Large intestine (tissue), 12 donors: ENCODE measurements at places on chromosomes 3 and 15. TPM values are rescaled to one million over a fixed set of nuclear protein-coding genes. Genes with fewer than 3 reads are reported as not detected.

GRCh38 chr3:165903885-165904630 is 66.8 kb upstream of the BCHE start:
- no peak for DNase-seq

GRCh38 chr3:139757448-139758030 is 79.8 kb upstream of the NMNAT3 start:
- no peak for DNase-seq

GRCh38 chr15:69398491-69398891 is 15.7 kb upstream of the KIF23 start:
- DNase-seq = no peak

- DNase-seq = no peak
Measured at GRCh38 chr3:30952786-30953185, 58.3 kb upstream of the GADL1 start.

GRCh38 chr3:190883973-190884832 is 21.7 kb upstream of the GMNC start:
- DNase-seq = peak; percentile 26

SLCO2A1 gene
- polyA plus RNA-seq = 8.2 TPM

DNA sequence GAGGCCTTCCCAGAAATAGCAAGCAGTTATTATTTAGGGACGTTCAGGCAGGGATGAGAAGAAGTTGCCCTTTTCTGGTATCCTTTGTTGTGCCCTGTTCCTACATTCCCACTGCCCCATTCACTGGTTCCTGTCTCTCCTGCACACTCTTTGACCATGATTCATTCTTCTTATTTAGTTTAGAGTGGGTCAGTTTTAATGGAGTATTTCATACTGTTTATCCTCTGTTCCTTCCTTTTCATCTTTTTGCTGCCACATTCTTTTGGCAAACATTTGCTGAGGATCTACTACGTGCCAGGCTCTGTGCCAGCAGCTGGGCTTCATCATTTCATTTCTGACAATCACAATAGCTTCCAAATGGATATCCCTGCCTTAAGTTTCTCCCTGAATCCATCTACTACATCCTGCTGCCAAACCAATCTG is 11.8 kb upstream of the EID1 start:
- DNase-seq = no peak

DNA sequence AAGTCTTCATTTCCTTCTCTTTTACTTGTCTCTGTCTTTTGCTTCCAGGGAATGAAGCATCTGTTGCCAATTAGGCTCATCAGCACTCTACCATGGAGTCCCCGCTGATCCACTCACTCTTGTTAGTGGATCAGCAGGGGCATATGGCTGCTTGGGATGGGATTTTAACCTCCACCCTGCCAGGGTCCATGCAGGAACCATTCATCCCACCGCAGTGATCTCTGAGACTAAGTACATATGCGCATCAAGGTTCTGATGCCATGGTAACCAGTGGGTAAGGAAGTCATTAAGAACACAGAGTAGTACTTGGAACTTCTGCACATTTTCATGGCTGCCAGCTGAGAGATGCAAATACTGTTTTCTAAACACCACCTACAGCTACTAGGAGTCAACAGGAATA is 374.0 kb upstream of the ALCAM start:
- no peak for DNase-seq

DNA sequence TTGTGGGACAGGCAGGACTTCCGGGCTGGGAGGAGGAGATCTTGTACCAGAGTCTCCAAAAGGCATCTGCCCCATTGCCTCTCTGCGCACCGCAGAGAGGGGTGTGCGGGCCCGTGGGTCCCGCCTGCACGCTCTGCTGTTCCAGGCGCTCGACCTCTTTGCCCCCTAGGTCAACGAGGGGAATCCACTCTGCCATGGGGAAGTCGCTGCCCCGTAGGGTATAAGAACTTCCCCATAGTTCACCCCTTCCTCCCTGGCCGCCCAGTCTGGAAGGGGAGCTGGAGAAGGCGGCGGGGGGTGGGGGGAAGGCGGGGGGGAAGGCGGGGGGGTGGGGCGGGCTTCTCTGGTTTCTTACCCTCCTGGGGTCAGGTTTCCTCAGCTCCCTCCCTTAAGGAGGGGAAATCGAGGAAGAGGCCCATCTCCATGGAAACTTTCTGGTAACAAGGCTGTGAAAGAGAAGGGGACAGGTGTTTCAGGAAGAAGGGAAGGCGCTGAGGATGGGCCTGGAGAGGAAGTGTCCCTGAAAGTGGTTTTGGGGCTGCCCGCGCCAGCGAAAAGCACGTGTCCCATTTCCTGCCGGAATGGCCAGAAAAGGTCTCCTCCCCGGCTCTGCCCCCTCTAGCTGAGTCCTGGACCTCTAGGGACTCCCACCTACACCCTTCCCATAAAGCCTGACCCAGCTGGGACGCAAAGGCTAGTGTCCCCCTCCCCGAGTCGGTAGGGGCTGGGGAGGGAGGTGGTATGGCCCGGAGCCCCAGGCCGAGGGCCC is 27.5 kb downstream of the NR1I2 start:
- no peak for DNase-seq

DNA sequence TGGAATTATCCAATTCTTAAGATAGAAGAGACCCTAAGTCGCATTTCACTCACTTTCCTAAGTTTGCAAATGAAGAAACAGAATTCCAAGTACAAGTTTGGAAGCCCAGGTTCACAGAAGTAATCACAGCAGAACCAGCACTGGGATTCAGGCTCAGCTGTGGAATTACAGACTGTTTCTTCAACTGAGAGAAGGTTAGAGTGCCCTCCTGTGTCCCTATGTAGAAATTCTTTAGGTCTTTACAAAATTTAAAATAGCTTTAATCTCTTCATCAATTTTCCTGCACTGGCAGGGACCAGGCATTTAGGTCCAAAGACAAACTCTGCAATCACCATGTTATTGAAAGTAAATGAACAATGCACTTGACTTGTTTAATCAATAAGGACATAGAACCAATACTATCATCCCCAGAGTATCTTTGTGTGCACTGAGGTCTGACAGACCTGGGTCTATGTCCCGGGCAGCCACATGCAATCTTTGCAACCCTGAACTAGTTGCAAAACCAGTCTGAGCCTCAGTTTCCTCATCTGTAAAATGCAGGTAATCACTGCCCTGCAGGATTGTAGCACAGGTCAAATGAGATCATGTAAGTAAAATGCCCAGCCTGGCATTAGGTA is 96.3 kb upstream of the ZBED2 start:
- peak; percentile 41 for DNase-seq
